ENCODE measurements at places on chromosomes 2 and 18. TPM values are rescaled to one million over a fixed set of nuclear protein-coding genes. Genes with fewer than 3 reads are reported as not detected.

- no peak for DNase-seq
Measured at GRCh38 chr2:172214252-172214651, 111.6 kb upstream of the DLX2 start.

Gene MRO
- 0.90 TPM for polyA plus RNA-seq

GRCh38 chr2:239275044-239275685 is 125.7 kb downstream of the HDAC4 start:
- DNase-seq: no peak

- DNase-seq: no peak
Measured at GRCh38 chr2:27085673-27086089, 891 bp upstream of the KHK start.

Gene NYAP2
- 0.01 TPM for polyA plus RNA-seq

Gene SPP2
- not detected for polyA plus RNA-seq

DNA sequence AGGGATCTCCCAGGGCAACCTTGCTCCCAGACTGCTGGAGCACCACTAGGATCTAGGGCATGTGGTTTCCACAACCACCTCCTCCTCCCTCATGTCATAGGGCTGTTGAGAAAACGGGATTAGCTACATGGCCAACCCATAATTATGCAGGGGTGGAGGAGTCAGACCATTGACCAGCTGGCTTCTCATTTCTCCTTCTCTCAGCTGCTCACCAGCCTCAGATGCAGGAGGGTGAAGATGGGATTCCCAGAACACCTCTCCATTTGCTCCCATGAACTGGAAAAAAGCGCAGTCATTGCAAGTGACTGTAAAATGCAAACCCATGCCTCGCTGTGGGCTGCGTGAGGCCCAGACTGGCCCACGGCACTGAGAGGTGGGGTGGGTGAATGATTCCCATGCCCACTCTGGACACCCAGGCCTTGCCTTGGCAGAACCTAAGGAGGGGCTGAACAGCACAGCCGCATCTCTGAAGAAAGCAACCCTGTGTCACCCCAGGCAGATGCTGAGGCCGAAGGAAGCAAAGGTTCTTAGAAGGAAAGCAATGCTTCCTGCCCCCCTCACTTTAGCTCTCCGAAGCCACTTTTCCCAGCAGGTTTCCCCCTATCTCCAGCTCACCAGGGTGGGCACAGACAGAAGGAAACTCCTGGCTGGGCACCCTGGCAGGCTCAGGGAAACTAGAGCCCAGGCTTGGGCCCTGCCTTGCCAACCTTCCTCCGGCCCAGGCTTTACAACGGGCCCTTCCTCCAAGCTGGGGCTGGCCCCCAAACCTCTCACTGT is 69.6 kb upstream of the RTN4 start:
- DNase-seq: no peak

Gene EDAR
- polyA plus RNA-seq: 3.9 TPM

DNA sequence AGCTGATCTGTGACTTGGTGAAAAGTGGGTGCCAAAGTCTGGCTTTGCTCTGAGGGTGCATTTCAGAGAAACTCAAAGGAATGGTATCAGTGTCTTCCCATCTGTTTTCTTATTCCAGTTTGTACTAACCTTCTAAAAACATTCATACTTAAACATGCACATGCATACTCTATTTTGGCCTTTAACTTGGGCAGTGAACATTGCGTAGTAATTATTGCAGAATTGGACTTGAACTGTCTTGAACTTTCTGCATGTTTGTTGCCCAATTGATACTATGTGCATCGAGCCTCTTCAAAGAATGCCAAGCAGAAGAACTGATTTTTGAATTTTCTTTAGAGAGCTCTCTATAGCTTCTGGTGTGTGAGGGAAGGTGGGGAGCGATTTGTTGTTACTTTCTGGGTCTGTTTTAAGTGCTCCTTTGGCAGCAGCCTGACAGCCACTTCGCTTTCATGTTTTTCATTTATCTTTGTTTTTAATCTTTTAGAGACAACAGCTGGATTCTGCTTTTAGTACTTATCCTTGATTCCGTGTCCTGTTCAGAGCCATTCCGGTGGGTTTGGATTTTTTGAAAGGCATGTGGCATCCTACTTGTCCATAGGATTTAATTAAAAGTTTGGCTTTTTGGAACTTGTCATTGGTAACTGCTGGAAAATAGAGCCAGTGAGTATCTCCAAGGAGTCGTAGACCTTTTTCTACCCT is 159.2 kb downstream of the RAPGEF4 start:
- DNase-seq: no peak

Gene PAIP2B
- 4.2 TPM for polyA plus RNA-seq

Gene CYBRD1
- 186 TPM for polyA plus RNA-seq

GRCh38 chr2:138060301-138060635 is 96.0 kb downstream of the HNMT start:
- DNase-seq: no peak

DNA sequence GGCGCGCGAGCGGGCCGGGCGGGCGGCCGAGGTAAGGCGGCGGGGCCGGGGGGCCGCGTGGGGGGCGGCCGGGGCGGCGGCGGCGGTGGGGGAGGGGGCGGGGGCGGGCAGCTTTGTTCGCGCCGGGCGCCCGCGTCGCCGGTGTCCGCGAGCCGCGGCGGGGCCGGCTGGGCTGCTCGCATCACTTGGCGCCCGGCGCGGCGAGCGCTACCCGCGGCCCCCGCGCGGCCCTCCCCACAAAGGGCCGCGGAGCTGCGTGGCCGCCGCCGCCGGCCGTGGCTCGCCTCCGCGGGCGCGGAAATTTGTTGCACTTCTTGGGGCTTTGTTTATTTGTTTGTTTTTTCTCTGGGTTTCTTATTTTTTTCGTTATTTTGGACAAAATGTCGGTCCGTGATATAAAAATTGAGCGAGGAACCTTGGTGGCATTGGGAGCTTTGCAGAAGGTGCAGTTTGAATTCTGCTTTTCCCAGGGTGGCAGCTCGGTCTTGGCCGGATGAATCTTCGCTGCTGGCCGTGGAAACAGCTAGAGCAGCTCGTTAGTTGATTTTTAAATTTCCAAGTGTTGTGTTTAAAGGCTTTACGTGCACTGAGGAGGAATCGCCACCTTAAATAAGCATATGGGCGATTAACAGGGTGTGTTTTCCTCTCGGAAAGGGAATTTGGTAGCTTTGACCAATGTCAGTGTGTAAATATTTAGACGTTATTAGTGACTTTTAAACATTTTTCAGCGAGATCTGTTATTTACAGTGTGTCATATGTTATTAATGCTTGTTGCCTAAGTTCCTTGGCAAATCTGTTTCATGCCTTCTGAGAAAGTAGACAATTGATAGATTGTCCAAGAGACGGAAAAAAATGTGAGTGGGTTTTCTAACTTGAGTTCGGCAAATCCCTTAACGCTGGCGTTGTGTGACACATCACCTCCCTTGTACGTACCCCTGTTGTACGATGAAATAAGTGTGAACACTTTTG is 822 bp downstream of the UBE2E3 start:
- no peak for DNase-seq

Gene SKOR2
- polyA plus RNA-seq: not detected

GRCh38 chr2:201419057-201419635 is 32.1 kb downstream of the TRAK2 start:
- no peak for DNase-seq

Gene IGFBP2
- polyA plus RNA-seq: 162 TPM

Gene KDSR
- 47.7 TPM for polyA plus RNA-seq

Gene SERPINB13
- polyA plus RNA-seq: not detected

DNA sequence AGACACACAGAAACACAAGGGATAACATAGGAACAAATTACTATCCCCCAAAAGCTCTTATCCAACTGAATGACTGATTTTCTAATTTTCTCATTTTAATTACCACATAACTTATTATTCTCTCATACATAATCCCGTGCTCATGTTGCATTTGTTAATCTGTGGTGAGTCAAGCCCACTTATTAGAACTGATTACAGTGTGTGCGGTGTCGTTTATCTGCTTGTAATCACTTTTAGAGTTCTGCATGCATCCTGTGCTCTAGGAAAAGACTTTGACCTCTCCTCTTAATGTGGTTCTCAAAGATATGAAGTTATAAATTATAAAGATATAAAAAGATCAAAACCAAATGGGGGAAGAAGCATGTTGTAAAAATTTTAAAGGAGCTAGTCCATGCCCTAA is 29.7 kb downstream of the CNDP1 start:
- DNase-seq: no peak

Gene ACTG2
- 7,901 TPM for polyA plus RNA-seq

GRCh38 chr2:187453078-187453641 is 5.1 kb upstream of the CALCRL start:
- DNase-seq: no peak

DNA sequence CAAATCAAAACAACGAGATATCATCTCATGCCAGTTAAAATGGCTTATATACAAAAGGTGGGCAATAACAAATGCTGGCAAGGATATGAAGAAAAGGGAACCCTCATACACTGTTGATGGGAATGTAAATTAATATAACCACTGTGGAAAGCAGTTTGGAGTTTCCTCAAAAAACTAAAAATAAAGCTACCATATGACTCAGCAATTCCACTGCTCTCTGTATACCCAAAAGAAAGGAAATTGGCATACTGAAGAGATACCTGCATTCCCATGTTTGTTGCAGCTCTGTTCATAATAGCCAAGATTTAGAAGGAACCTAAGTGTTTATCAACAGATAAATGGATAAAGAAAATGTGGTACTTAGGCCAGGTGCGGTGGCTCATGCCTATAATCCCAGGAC is 124.8 kb downstream of the MSTN start:
- no peak for DNase-seq

Gene DNAJC5G
- polyA plus RNA-seq: not detected

DNA sequence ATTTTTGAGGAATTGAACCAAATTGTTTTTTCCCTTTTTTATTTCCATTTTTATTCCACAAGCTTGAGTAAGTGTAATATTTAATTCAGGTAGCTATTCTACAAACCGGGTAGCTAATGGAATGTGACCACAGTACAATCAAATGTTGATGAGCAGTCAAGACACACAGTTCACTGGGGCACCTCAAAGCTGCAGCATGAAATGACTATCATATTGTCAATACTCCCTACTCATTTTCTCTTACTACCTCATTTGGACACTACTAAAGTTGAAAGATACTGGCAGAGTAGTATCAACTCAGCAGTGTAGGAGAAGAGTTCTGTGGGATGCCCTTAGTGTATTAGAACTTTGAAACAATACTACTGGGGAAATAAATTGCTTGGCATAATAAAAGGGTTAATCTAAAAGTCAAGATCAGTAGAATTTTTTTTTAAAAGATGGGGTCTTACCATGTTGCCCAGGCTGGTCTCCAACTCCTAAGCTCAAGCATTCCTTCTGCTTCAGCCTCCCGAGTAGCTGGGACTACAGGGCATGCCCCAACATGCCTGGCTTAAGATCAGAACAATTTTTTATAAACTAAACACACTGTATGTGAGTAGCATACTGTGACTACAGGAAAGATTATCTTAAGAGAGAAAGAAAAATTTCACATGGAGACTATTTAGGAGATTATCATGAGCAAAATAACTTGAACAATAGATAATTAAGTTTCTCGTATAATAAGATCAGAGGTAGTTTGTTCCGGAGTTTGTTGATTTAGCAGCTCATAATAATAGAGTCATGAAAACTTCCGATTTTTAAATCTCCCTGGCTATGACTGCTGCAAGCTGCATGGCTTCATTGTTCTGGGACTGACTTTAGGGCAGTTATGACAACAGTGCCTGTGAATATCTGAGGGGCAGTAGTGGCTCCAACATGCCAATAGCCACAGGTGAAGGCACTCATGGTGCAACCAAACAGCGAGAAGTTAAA is 43.7 kb downstream of the MYO3B start:
- no peak for DNase-seq

Gene LYPD6
- 2.4 TPM for polyA plus RNA-seq

DNA sequence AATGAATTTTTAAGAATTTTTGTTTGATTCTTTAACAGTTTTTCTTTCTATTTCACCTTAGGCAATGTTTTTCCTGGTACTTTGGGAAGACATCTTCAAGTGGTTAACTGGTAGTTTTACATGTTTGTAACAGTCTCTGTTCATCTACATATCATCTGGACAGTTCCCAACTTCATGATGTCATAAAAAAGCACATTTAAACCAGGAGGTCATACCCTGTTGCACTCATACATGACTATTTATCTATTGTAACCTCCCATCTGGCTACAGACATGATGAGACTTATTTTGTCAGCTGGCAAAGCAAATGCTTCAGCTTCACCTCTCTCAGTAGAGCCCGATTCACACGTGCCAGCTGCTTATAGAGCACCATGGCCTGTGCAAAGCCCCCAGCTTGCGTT is 99.8 kb upstream of the YPEL5 start:
- no peak for DNase-seq

DNA sequence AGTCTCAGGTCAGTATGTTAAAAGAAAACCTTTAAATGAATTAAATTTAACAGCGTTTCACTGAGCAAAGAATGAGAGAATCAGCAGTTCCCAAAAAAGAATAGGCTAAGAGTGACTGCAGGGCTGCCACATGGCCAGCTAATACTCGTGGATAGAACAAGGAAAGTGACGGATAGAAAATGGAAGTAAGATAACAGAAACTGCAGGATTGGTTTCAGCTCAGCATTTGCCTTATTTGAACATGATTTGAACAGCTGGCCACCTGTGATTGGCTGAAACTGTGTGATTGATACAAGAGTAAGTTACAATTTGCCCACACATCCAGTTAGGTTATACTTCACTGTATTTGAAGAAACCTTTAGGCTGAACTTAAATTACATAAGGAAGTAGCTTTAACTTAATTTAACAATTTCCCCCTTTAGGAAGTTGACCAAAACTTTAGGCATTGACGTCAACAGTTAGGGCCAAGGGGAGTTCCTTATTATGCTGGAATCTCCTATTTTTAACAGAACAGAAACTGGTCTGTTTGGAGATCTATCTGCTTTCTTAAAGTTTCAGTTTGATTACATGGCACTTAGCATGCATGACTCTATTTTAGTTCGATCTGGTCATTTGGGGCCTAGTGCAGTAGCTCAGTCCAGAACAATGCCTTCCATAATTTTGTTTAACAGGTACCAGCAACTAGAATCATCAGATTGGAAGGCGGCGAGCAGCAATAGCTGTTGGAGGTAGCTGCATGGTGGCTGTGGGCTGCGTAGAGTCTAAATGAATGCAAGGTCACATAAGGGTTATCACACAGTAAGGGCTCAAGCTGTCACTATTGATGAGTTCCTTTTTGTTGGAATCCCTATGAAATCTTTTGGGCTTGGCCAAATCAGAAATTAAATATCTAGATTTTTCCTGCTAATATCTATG is 143.4 kb downstream of the TRIM43 start:
- DNase-seq: no peak

DNA sequence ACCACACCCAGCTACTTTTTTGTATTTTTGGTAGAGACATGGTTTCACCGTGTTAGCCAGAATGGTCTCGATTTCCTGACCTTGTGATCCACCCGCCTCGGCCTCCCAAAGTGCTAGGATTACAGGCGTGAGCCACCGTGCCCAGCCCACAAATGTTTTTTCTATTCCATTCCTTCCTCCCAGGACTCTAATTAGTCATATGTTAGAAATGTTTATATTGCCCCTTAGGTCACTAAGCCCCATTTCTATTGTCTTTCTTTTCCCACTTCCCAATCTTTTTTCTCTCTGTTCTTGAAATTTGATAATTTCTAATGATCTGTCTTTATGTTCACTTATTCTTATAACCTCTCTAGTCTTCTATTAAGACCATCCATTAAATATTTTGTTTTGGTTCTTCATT is 31.3 kb upstream of the CDCA7 start:
- DNase-seq: no peak
